NCI-H1436 (cell line): ENCODE measurements at places on chromosomes 7 and 10.

DNA sequence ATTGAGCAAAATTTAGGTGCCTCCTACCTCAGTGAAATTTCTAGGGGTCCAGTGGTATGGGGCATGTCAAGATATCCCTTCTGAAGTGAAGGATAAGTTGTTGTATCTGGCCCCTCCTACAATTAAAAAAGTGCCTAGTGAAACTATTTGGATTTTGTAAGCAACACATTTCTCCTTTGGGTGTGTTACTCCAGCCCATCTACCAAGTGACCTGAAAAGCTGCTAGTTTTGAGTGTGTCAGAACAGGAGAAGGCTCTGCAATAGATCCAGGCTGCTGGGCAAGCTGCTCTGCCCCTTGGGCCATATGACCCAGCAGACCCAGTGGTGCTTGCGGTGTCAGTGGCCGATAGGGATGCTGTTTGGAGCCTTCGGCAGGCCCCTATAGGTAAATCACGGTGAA is 46.0 kb downstream of the PTPRE start:
- no peak for DNase-seq

GRCh38 chr10:20481054-20481453 is 416.1 kb downstream of the NEBL start:
- DNase-seq, result no peak

- no peak for DNase-seq
Observed at GRCh38 chr10:132384618-132385388, 12.2 kb upstream of the PWWP2B start.

- no peak for DNase-seq
Observed at GRCh38 chr10:102429468-102429867, 2.9 kb downstream of the CUEDC2 start.

- no peak for DNase-seq
Observed at GRCh38 chr10:48529331-48529730, 75.5 kb downstream of the ARHGAP22 start.

DNA sequence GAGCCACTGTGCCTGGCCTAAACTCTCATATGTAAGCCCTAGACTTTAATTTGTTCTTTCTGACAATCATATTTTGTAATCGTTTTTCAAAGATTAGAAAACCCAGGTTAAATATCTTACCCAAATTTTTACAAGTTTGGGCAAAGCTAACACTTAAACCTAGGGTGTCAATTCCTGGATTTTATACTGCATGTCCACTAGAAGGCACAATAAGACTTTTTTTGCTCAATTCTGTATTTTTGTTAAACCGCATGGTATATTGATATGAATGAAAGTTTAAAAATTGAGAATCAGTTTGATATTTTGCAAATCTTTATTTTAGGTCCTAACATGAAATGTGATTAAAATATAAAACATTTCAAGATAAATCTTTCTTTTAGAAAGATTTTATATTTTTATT is 29.3 kb downstream of the DYNC2I1 start:
- no peak for DNase-seq

GRCh38 chr7:10708447-10708846 is 265.2 kb upstream of the PHF14 start:
- DNase-seq, result peak; percentile 60

DNA sequence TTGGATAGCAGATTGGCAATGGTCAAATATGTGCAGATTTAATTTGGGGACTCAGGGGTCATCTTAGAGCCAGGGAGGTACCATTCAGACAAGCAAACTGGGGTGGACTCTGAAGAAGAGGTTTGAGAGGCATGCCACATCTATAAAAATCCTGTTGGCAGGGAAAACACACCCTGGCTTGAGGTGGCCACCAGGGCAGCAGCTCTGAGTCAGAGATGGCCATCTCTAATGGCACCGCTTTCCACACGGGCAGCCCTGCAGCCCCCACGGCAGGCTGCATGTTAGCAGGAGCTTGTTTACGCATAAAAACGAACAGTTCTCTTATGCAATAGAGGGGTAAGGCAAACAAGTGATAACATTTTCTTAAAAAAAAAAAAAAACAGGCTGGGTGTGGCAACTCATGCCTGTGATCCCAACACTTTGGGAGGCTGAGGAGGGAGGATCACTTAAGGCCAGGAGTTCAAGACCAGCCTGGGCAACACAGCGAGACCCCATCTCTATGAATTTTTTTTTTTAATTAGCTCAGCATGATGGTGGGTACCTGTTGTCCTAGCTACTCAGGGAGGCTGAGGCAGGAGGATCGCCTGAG is 14.9 kb downstream of the DLG5 start:
- no peak for DNase-seq

- DNase-seq, result no peak
Observed at GRCh38 chr10:1561731-1562337, 175.5 kb downstream of the ADARB2 start.

- no peak for DNase-seq
Observed at GRCh38 chr7:127769696-127770400, 117.9 kb downstream of the SND1 start.

DNA sequence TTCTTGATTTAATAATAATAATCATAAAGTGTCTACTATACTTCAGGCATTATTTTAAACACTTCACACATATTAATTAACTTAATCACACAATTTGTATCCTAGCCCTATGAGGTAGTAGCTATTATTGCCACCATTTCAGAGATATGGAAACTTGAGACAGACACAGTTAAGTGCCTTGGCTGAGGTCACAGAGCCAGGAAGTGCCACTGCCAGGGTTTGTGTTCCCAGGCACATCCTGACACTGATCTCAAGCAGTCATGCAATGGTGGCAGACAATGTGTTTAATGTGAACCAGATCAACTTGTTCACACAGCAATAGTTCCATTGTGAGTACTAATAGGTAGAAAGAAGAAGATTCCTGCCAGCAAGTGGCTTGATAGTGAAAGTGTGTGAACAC is 666.0 kb downstream of the SUGCT start:
- no peak for DNase-seq

GRCh38 chr10:31927884-31928548 is 615 bp downstream of the ARHGAP12 start:
- DNase-seq, result peak; percentile 37

DNA sequence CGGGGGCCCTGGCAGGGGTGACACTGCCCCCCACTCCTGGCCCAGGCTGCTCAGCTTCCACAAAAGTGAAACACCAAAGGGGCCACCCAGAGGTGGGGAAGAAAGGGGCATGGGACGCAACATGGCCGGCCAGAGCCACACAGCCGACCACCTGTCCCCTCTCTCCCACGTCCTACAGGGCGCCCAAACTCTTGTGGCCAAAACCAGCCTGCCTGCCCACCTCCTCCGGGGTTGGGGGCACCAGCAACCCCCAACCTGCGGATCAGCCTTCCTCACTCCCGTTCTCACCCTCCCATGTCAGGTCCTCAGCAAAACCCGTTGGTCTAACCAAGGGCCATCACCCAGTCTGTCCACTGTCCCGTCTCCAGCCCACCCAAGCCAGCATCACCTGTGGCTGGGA is 79.5 kb upstream of the DNAAF5 start:
- DNase-seq, result no peak

- peak; percentile 48 for DNase-seq
Observed at GRCh38 chr7:36487756-36488336, 98.2 kb downstream of the ANLN start.

DNA sequence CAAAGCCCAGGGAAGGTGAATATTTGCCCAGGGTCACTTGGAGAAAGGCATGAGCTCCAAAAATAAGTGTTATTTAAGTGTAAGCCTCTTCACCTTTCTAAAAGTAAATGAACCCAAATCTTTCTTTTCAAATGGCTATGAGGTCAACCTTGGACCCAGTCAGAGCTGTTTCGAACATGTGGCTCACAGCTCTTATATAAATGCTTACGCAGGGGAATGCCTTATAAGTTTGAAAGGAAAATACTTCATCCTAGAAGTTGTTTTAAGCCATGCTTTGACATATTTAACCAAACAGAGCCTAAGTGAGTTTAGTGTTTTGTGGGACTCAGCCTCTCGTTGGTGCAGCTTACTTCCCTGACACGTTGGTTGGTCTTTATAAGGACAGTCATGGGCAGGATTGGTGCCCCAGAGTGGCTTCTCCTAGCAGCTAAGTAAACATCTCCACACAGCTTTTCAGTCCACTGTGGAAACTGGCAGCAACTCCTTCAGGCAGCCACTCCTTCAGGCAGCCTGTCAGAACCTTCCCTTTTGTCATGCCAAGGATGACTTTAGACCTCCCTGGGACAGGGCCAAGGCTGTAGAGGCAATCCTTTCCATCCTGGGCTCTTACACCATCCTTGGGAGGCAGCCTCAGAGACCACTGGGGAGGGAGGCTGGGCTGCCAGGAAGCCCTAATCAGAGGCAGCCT is 43.6 kb downstream of the MINDY4 start:
- no peak for DNase-seq

GRCh38 chr10:44361109-44361508 is 23.8 kb downstream of the CXCL12 start:
- DNase-seq, result no peak

- DNase-seq, result no peak
Observed at GRCh38 chr7:49643321-49643720, 130.1 kb upstream of the VWC2 start.

GRCh38 chr10:80168679-80169380 is 36.3 kb downstream of the PLAC9 start:
- no peak for DNase-seq

DNA sequence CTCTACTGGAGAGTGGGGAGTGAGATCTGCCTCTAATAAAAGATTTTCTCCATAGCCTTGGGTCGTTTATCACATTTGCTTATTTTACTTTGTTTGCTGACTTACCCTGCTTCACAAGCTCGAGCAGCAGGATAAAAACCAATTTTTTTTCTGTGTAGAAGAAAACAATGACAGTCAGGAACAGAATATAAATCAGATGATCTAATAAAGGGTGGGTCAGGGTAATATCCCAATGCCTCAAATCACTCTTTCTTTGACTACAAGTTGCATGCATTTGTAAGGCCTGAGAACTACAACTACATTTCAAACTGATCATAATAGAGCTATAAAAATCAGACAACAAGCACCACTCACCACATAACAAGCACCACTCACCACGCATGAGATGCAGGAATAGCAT is 174.4 kb upstream of the ADARB2 start:
- no peak for DNase-seq

GRCh38 chr10:119516381-119517234 is 25.9 kb downstream of the RGS10 start:
- DNase-seq, result no peak

- no peak for DNase-seq
Observed at GRCh38 chr7:139914306-139915267, 85.5 kb downstream of the TBXAS1 start.

GRCh38 chr7:102244601-102245000 is 42.1 kb upstream of the SH2B2 start:
- DNase-seq, result no peak

GRCh38 chr7:54814401-54814800 is 55.4 kb upstream of the SEC61G start:
- DNase-seq, result no peak

- no peak for DNase-seq
Observed at GRCh38 chr10:93461807-93462178, 20.3 kb downstream of the MYOF start.

DNA sequence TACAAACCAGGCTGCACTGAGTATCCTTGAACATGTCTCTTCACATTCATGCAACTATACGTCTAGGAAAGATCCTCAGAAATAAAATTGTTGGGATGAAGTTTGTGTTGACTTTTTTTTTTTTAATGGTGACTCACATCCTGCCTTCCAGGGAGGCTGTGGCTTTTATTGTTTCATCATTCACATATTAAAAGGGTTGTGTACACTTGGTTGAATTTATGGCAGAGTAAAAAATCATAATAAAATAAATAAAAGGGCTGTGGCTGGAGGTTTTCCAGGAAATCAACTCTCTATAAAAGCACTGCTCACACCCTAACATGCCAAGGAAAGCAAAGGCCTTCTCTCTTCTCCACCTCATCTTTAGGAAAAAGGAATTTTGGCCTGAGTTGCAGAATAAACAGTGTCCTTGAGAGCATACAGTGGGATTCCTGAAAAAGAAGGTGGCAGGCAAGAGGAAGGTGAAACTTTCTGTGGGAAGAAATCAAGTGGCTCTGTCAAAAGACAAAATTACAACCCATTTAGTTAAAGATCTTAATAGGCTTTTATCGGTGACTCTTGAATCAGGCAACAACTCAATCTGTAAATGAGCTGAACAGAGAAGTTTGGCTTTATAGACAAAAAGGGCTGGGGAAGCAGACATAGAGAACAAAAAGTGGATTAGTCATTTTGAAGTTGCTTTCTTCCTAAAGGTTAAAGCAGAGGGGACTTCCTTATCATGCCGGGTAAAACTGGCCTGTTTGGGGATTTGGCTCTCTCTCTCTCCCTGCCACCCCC is 41.6 kb upstream of the FHIP2A start:
- DNase-seq, result no peak

DNA sequence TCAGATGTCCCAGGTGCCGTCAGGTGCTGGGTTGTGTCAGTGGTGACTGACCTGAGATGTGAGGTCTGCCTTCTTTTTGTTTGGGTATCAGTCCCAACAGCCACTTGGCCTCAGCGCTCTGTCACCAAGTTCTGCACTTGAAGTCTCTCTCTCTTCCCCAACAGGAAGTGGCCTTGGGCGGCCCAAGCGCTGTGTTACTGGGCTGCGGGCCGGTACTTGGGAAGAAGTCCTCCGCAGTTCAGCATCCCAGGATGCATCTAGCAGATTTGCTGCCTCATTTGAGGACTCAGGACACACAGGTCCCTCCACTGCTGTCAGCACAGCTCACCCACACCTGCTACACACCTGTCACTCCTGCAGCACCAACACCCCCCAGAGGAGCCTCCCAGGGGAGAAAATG is 40.1 kb downstream of the LYZL2 start:
- DNase-seq, result no peak

GRCh38 chr7:4661871-4662270 is 20.2 kb upstream of the FOXK1 start:
- no peak for DNase-seq

DNA sequence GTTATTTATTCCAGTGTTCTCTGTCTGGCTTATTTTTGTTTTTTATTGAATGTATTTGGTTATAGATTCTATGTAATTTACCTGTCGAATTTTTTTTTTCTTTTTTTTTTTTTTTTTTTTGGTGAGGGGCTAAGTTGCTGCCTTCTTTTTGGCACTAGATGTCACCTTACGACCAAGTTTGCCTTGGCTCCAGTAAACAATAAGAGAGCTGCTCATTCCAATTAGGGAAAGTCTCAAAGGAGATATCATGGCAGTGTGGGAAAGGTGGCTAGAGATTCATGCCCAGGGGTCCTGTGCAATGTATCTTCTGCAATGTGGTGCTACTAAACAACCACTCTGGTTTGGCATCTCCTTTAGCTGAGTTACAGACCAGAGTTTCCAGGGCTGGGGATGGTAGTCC is 84.0 kb downstream of the PTPN20 start:
- no peak for DNase-seq

DNA sequence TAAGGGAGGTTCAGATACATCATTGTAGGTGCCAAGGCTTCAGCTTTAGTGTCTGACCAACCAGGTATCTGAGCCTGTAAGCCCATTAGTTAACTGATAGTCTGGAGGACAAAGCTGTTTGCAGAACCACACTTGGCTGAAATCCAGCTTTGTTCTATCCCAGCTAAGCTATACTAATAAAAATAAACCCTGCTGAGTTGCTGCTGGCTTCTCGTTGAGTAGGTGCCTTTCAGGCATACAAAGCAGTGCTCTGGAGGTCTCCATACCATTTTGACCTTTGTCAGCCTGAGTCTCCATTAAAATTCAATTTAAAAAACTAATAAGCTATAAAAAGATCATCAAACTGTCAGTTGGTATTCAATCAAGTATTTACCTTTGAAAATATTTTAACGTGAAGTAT is 22.0 kb downstream of the CDCA7L start:
- DNase-seq, result peak; percentile 47
